ENCODE measurements at places on chromosomes 6 and 20.
A peak's percentile ranks its signal among the peaks of the same experiment; 100 is the strongest.

DNA sequence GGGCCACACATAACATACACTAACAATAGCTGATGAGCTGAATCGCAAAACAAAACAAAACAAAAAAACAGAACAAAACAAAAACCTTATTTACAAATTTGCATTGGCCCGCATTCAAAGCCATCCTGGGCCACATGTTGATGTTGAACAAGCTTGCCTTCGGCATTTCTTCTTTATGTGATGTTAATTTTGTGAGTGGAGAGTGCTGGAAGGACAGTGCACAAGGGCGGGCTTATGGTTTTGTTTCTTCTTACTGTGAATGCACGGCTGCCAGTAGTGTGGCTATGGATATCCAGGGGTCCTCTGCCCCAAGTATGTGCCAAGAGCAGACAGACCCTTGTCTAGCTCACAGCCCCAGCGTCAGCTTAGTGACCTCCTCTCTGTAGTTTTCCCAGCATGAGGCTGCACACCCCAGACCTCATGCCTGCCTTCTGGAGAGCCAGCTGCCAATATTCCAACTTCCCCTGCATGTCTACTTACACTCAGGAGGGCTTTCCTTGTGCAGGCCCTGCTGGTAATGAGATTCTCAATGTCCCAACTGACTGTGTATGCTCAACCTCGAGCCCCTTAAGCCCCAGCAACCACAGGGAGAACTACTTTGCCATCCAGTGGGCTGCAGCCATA is 24.9 kb downstream of the ZNF292 start:
- DNase-seq = no peak

DNA sequence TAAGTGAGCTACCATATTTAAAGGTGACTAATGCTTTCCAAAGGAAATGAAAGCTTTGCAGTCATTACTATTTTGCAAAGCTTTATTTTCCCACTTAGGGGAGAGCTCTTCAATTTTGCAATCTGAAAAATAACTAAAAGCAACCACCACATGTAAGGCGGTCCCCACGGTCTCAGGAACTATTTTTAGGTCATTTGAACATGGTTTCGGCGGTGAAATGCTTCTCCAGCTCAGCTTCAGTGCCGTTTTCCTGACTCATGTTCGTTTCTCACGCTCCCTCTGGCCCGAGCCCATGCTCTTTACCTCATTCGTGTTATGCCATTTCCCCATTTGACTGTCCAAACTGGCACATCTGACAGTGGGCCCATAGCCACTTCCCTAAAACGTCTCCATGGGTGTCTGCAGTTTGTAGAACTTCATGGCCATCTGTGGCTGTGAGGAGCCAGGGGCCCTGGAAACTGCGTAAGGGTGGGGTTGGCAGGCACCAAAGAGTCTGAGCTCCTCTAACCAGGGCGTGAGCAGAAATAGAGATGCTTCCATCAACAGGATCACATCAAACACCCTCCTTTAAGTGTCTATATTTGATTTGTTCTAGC is 46.5 kb downstream of the ADTRP start:
- DNase-seq = peak; percentile 92

- no peak for DNase-seq
These were observed 511.1 kb upstream of the MAP3K7 start for GRCh38 chr6:91098006-91098405.

DNA sequence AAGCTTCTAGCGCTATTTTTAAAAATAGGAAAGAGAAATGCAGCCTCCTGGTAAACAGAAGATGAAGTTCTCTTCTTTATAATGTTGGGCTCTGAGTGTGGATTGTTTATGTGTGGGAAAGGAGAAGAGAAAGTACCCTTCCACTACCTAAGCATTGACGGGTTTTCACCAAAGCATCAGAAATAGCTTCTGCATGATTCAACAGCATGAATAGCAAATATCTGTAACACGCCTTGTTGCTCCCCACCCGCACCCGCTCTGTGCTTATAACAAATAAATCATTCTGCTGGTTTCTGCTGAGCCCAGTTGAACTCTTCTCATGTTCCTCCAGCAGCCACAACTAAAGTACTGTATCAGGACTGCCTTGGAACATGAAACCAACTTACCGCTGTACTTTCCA is 20.7 kb downstream of the TXLNB start:
- DNase-seq = no peak

DNA sequence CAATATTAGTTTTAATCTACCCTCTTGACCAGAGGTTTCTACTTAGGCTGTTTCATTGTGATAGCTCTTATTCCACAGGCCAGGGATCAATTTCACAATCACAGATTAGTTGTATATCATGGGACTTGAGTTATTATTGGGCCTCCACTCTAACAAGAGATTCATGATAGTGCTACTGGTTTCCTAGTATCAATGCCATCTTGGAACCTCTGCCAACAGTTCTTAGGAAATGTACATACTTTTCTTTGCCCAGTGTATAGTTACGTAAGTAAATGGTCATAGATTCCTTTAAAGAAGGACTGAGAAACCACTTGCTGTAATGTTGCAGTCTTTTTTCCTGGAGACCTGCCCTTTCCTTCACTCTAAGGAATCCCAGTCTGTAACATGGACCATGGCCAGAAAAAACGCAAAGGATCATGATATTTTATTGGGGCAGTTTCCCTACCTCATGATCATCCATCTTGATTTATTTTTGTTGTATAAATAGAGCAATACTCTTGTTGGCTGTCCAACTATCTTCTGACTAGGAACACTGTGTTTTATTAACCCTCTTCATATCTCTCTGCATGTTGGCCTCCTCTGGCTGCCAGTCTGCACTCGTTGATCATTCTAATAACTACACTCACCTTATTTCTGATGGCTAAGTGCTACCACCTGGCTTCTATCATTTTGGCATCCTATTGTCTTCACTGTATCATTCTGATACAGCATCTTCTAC is 38.0 kb upstream of the VGLL2 start:
- DNase-seq = no peak

GRCh38 chr6:134657751-134658527 is 292.0 kb downstream of the ALDH8A1 start:
- no peak for DNase-seq

DNA sequence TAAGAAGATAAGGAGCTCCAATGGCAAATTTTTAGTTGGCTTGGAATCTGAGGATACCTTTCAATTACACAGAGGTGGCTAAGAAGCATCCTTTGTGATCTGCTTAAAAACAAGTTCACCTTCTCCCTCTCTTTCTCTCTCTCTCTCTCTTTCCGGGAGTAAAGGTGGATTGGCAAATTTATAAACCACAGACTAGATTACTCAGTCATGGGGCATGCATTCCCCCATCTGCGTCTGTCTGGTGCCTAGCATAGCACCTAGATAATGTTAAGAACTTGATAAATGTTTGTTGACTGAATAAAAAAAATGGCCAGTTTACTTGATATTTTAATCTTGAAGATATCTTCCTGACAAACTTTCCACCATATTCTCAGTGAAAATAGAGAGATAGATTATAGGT is 312.3 kb downstream of the CDC5L start:
- no peak for DNase-seq

DNA sequence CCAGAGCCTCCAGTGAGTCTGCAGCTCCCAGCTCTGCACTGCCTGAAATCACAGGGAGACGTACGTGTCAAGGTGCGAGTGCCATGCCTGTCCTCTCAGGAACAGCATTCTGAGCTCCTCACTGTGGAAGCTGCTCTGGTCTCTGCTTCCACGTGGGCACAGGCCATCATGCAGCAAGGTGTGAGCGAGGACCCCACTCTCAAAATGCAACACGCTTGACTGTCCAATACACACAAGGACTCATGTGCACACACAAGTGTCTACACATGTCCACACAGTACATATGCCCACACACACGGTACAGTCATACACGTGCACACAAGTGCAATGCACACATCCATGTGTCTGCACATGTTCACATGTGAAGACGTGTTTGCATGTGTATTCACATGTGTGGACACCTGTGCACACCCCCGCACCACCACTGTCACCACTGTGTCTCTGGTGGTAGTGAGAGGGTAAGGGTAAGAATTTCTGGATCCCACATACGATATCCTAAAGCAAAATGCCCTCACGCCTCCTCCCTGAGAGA is 260.5 kb downstream of the DLL1 start:
- no peak for DNase-seq

- no peak for DNase-seq
These were observed 77.1 kb upstream of the MRPS10 start for GRCh38 chr6:42294759-42295158.

GRCh38 chr6:149729824-149730223 is 11.9 kb upstream of the LATS1 start:
- no peak for DNase-seq

DNA sequence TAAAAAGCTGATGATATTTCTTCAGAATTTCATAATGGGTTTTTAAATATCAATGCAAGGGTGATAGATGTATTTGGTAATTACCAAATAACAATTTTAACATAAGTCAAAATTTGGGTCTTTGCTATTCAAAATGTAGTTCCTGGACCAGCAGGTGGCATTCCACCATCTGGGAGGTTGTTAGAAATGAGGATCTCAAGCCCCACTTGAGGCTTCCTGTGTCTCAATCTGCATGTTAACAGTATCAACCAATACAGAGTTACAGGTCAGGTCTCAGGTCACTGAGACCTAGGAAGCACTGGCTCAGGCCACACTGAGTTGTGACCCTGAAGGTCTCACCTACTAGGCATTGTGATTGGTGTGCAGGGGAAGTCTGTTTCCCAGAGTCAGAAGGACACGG is 57.2 kb upstream of the MTRF1L start:
- DNase-seq = no peak
